ENCODE measurements at places on chromosomes 16 and 17. TPM values are rescaled to one million over a fixed set of nuclear protein-coding genes. Genes with fewer than 3 reads are reported as not detected.

DNA sequence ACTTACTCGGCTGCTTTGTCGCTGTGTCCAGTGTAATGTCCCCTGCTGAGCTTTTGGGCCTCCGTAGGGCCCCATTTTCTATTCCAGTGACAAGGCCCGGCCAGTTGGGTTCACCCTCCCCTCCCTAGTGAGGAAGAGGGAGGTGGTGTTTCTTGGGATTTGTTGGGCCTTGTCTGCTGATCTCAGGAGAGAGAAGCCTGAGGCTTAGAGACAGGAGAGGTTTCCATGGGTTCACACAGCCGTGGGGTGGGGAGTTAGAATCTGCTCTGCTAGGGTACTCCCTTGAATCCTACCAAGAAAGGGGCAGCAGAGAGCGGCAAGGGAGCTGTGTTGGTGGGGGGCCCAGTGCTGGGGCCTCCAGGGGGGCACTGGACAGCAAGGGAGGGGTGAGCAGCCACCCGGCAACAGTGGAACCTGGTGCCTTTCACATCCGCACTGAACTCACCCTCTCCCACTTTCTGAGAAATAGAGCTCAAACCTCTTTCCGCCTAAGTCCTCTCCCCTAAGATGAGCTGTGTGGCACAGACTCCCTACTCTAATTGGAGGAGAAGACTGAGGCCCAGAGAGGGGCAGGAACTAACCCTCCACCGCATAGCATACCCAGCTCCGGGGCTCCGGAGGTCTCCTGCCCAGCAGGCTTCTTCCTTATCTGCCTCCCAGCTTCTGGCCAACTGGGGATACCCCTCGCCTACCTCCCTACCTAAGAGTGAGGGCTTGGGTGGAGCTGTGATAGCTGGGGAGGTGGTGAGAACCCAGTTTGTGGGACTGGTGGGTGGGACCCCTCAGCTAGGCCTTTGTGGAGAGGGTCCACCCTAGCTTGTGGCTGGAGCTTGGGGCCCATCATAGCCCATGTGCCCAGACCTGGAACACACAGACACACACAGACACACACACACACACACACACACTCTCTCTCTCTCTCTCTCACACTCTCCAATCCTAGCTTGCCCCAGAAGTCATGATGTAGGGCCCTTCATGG is 6.8 kb downstream of the TBKBP1 start:
- no peak for DNase-seq

- DNase-seq = no peak
Observed at GRCh38 chr17:32277284-32277683, 11.7 kb downstream of the RHBDL3 start.

DNA sequence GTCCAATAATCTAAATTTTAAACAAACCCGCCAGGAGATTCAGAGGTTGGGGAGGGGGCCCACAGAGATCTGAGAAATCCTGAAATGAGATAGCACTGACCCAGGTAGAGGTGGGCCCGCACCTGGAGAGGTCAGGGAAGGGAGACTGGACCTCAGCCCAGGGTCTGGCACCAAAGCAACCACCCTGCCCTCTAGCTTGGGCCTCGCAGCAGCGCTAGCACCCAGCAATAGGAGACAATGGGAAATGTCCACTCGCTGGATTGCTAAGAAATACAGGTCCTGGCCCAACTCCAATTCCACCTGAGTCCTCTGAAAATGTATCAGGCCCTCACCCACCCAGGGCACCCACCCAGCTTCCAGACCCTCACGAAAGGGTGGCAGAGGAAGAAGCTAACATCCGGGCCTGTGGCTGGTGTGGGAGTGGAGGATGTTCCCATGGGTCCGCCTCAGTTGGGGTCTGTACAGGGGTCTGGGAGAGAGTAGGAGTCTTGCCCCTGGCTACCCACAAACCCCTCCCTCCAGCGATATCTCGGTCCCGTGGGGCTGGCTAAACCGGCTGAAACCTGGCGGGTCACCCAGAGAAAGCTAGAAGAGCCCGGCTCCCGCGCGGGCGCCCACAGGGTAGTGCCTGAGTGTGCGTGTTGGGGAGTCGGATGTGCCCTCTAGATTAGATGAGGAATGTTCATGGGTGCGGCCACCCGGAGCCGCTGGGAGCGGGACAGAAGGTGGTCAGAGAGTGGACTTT is 1.1 kb downstream of the PLLP start:
- no peak for DNase-seq

DNA sequence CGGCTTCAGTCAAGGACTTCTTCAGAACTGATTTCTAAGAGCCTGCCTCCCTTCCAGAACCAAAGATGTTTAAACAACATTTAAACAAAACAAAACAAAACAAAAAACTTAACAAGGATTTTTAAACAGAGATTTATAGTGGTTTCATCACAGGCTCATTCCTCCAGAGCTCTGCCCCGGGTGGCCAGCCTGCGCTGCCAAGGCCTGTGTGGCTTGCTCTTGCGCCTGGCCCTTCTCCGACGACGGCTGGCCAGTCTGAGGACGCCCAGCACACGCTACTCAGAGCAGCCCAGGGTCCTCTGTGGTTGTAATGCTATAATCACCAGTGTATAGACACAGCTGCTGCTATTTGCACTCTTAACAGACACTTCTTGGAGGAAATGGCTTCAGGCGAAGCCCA is 307.2 kb upstream of the MYOCD start:
- DNase-seq = no peak

DNA sequence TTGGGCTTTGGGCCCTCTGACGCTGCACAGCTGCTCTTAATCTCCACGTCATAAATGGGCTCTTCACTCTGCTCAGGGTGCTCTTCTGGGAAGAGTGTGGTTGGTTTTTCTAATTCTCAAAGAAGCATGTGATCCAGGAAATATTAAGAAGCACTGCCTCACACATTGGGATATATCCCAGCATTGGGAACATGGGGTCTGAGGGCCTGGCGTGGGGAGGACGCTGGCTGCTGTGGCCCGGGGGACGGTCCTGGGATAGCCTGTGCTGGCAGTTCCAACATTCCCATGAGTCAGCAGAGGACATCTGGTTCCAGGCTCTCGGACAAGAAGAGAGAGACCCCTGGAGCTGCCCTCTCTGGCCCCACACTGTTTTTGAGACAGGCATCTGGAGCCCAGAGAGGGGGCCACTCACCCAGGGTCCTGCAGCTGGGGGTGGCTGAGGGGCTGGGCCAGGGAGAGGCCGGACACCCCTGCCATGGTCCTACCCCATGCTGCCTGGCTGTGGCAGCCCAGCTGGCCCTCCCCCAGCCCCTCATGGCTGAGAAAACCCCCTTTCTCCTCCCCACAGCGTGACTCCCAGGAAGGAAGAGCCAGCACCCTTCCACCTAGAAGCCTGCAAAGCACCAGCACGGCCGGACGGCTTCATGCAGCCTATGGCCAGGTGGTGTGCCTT is 58.8 kb downstream of the NT5M start:
- no peak for DNase-seq

DNA sequence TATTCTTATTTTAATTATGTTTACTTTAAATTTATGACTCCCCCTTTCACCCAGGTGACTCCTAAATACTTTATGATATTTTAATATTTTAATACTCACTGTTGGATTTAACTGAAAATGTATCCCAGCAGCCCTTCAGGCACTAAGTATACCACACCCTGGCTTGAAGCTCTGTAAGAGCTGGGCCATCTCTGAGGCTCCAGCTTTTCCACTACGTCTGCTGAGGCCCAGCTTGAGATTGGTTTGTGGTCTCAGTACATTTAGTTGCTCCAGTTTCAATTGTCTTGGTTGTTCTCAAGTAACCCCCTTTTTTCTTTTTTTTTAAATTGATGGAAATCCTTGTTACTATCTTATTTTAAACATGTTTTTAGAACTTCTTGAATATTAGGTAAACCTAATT is 27.0 kb upstream of the CAPNS2 start:
- no peak for DNase-seq

DNA sequence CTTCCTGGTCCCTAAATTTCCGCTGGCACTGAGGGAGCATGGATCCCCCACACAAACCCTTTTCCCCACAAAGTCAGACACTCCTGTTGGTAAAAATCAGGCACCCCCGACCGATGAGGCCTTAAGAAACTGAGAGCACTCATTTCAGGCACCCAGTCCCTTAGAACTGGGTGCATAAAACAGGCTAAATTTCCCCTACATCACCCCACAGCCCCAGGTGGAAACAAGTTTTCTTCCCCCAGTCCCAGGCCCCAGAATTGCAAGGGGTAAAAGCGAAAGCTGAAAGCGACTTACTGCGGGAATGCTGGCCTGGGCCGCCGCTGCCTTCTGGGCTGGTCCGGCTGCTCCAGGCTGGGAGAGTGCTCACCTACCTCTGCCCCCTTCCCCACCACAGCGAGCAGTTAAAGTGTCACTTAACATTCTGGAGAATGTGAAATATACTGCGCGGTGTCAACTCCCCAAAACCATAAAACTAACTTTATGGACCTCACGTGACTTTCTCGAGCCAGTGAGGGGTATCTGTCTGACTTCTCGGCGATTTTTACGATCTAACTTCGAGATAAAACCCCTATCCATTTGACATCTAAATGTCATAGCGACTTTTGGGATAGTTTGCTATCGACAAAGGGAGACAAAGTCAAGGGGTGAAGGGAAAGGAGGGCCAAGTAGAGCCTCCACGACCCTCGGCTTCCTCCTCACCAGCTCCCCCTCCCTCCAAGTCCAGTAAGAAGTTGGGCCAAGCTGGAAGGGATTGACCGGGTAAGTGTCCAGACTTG is at the start of gene HOXB3:
HOXB3 (minus strand) TSS at position 411 of the 776 bp plus-strand sequence. CDS start 37,767 bp downstream, outside the sequence.
- no peak for DNase-seq

DNA sequence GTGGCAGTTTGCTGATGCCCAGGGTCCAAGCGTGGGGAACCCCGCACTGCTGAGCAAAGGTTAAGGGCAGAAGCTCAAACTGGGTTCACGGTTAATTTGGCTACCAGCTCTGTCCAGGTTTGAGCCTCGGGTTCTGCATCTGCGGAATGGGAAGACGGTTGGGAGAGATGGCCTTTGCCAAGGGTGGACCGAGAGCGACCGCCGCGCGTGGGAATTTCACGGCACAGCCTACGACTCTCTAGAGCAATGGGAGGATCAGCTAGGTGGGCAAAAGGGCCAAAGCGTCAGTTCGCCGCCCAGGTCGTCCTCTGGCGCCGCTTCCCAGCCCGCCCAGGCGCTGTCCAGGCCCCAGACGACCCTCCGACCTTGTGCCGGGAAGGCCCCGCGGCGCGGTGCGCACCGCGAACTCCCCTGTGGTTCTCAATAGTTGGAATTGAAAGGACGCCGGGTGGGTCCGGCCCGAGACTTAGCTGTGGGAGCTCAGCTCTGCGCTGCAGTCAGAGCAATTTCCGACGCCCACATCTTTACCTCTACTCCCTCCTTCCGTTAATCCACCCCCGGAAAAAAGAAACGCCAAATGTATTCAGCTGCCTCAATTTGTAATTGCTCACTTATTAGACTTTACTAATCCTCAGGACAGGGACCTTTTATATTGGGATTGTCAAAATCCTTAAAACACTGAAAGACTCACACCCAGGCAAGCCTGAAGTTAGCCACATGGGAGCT is 2.5 kb upstream of the HS3ST3B1 start:
- no peak for DNase-seq

DNA sequence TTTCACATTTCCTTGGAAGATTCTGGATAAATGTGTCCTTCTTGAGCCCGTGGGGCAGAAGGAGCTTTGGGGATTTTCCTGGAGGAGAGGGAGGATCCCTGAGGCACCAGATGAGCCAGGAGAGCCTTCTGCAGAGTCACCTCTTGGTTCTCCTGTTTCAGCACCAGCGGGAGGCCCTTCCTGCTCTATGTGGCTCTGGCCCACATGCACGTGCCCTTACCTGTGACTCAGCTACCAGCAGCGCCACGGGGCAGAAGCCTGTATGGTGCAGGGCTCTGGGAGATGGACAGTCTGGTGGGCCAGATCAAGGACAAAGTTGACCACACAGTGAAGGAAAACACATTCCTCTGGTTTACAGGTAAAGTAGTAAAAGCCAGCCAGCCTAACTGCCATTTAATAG is 77.1 kb downstream of the ARSG start:
- no peak for DNase-seq

DNA sequence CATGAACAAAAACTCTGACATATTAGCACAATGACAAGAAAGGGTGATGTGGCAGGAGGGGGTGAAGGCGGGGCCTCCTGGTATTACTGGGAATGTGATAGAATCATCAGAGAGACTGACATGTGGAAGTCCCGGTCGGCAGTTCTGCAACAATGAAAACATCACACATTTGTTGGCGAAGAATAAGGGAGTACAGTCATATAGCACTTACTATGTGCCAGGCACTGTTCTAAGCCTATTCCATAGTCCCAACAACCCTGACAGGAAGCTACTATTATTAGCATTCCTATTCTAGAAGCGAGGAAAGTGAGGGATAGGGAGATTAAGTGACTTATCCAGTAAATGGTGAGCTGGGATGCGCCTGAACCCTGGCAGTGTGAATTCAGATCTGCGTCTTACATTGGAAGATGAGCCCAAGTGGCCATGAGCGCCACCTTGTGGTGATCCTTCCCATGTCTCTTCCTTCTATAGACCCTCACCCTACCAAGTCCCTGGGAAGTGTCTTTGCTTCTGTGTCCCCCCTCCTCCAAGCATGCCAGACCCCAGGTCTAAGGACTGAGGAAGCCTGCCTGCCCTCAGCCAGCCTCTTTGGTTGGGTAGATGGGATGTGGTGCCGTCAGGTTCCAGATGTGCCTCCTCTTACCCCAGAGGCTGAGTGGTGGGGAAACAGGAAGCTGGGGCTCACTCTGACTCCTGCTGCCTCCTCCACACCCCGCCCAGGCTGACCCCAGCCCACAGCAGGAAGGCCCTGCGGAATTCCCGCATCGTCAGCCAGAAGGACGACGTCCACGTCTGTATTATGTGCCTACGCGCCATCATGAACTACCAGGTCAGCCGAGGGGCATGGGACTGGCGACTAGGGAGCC is 14.0 kb downstream of the FMNL1 start:
- DNase-seq = peak; percentile 50

DNA sequence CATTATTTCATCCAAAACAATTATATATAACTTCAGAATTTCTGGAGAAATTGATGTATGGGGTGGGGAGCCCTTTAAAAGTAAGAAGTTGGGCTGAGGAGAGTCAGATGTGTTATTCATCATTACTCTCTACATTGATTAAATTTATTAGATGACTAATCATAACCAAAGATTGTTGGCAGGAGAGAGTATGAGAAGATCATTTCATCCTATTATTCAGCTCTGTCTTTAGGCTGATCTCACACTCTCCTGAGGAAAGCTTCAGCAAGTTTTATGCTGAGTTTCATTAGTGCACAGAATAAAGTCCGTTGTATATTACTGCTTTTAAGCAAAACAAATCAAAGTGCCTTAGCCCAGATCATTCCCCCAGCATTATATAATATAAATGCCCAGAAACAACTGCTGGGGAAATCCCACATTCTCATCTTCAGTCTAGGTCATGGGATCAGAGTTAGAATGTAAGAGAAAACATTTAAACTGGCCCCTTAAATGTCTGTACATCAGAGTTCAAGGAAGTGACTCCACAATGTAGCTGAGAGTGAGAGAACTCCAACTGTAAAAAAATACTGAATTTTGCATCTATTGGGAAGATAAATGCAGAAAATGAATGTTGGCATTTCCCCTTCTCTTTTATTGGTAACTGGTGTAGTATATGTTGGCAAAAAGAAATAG is 130.1 kb upstream of the HLF start:
- no peak for DNase-seq

GRCh38 chr17:82678265-82678891 is 20.1 kb downstream of the RAB40B start:
- DNase-seq = no peak

GRCh38 chr17:11001651-11002050 is 163.8 kb upstream of the PIRT start:
- no peak for DNase-seq

The MYH1 gene
- total RNA-seq = not detected

The ELAC2 gene
- 88.1 TPM for total RNA-seq

The SPATA33 gene
- 8.3 TPM for total RNA-seq

The ACSM3 gene
- 68.4 TPM for total RNA-seq

The TNS4 gene
- not detected for total RNA-seq

The CSH1 gene
- total RNA-seq = not detected

The LRRC46 gene
- total RNA-seq = not detected

The WNT9B gene
- total RNA-seq = not detected

The DBNDD1 gene
- total RNA-seq = 15.5 TPM

Measured in glomerular endothelial cell (primary cell).